ENCODE measurements at places on chromosomes 16 and 17.

- no peak for DNase-seq
Measured at GRCh38 chr16:65576631-65577030, 454.8 kb upstream of the CDH11 start.

- DNase-seq = no peak
Measured at GRCh38 chr17:76467366-76467765, at the start of gene AANAT. TSS of gene AANAT (plus strand) at chr17:76467603. CDS start at chr17:76468747, 1,144 bp downstream.

- DNase-seq = no peak
Measured at GRCh38 chr16:10552281-10552680, 28.1 kb downstream of the EMP2 start.

GRCh38 chr16:30437511-30438046, 7.7 kb upstream of the DCTPP1 start:
- peak; percentile 93 for DNase-seq

DNA sequence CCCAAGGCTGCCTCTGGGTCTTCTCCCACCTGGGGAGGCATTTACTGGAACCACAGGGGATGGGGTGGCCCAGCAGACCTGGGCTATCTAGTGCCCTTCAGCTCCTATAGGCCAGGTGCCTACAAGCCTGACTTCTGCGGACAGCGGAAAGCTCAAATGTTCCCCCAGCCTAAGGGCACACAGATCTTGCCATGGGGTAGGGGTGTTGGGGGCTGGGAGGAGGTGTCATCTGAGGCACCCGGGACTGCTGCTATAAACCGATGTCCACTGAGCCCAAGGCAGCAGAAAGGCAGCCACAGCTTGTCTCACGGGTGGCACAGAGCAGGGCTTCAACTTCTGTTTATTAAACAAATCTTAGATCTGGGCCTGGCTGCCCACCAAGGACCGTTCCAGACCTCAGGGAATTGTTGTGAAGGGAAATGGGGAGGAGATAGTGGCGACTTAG, 3.6 kb downstream of the MYO1C start:
- DNase-seq = no peak

GRCh38 chr16:56998352-56998751, 9.0 kb downstream of the NLRC5 start:
- DNase-seq = no peak

GRCh38 chr17:63911657-63912100, 621 bp upstream of the CSHL1 start:
- DNase-seq = no peak

GRCh38 chr17:19464031-19465026, 53.3 kb downstream of the RNF112 start:
- no peak for DNase-seq

DNA sequence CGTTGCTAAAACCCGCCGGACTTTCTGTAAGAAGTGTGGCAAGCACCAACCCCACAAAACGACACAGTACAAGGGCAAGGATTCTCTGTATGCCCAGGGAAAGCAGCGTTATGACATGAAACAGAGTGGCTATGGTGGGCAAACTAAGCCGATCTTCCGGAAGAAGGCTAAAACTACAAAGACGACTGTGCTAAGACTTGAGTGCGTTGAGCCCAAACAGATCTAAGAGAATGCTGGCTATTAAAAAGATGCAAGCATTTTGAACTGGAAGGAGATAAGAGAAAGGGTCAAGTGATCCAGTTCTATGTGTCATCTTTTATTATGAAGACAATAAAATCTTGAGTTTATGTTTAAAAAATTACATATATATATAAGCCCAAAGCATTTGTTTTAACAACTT, 20.3 kb downstream of the HELZ start:
- DNase-seq = no peak

GRCh38 chr17:5181509-5182305, 10.0 kb downstream of the ZNF594 start:
- DNase-seq = no peak

DNA sequence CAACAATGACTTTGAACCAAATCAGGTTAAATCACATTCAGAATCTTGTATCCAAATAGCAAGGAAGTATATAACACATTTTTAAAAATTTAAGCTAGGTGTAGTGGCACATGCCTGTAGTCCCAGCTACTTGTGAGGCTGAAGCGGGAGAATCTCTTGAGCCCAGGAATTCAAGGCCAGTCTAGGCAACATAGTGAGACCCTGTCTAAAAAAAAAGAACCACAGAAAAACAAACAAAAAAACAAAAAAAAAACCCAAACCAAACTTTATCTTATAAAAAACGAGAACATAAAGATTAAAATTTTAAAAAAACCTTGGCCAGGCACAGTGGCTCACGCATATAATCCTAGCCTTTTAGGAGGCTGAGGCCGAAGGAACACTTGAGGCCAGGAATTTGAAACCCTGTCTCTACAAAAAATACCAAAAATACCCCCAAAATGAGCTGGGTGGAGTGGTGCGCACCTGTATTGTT, 11.6 kb downstream of the SUPT4H1 start:
- no peak for DNase-seq

GRCh38 chr17:46001390-46002310, 2.6 kb downstream of the STH start:
- DNase-seq = no peak

DNA sequence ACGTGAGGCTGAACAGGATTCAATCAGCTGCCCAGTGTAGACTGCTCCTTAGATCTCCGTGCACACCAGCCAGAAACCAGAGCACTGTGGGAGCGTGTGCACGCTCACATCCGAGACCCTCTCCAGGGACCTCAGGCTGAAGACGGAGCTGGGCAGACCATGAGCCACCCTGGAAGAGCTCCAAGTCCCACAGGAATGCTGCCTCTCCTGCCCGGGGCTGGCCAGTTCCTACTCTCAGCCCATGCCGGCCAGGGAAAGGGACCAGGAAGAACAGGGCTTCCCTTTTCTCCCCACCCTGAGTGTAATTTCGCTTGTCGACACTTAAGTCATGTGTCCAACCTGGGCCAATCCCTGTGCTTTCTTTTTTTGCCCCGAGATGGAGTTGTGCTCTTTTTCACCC, 6.9 kb downstream of the ALYREF start:
- DNase-seq = no peak

DNA sequence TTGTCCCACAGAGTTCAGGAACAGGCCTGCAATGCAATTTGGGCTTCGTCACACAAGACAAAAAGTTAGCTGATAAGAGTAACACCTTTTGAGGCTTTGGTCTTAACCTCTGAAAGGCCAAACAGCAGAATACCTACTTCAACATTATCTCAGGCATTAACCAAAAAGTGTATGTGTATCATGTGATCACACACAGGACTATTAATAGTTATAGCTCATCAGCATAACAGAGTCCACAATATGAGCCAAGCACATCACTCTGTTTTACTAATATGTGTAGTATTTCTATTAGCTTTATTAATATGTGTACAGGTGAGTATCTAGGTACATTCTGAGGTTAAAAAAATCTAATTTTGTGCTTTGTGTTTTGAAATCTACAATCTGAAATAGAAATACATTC, 30.8 kb downstream of the MYO1D start:
- no peak for DNase-seq

DNA sequence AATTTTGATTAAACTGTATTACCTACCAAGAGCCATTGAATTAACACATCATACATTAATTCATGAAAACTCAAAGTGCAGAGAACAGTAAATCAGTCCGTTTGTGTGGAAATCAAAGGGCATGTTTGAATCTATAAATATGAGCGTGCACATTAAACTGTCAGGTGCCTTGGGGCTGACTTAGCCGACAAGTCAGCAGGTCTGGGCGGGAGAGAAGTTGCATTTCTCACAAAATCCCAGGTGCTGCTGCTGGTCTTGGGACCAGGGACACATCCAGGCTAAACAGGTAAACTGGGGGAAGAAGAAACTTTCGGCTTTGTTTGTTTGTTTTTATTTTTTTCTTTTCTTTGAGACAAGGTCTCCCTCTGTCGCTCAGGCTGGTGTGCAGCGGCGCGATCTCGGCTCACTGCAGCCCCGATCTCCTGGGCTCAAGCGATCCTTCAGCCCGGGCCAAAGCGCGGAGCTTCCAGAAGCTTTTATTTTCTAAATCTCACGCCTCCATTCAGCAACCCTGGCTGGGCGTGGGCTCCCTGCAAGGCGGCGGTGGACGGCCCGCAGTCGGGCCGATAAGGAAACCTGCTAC, 213.9 kb downstream of the MRTFB start:
- DNase-seq = peak; percentile 55

DNA sequence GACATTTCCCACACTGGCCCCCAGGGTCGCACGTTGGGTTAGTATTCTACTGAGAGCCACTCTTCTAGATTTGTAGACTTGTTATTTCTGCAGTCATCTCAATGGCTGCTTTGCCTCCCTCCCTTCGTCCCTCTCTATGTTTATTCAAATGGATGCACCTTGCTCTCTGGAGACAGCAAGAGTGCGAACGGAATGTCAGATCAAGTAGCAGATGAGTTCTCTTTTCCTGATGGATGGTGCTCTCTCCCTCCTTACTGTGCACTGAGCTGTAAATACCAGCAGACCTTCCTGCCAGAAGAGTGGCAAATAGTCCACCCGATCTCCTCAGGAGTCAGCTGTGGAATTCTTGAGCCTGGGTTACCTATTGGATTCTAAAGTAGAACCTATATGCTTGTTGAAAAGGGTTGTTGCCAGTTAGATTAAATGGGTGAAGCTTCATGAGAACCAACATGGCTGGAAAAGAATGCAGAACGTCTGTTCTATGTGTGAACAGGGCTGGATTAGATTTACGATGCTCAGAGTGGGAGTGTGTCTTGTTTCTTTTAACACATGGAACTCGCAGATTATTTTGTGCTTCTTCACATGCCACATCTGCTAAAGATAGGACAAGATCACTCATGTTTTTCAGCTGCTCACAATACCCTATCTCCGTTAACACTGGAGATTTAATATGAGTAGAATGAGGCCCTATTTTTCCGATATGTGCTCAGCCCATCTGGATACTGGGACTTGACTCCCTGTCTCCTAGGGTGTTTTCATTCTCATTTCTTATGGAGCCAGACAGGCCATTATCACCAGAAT, 6.1 kb downstream of the GNAO1 start:
- no peak for DNase-seq

DNA sequence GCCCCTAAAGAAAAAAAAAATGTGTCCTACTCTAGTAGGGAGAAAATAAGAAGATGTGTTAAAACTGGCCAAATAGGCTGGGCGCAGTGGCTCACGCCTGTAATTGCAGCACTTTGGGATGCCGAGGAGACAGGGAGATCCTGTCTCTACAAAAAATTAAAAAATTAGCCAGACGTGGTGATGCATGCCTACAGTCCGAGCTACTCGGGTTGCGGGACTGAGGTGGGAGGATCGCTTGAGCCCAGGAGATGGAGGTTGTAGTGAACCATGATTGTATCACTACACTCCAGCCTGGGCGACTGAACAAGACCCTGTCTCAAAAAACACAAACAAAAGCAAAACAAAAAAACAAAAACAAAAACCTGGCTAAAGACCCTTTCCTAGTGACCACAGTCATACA, 15.9 kb downstream of the ZFHX3 start:
- DNase-seq = no peak

DNA sequence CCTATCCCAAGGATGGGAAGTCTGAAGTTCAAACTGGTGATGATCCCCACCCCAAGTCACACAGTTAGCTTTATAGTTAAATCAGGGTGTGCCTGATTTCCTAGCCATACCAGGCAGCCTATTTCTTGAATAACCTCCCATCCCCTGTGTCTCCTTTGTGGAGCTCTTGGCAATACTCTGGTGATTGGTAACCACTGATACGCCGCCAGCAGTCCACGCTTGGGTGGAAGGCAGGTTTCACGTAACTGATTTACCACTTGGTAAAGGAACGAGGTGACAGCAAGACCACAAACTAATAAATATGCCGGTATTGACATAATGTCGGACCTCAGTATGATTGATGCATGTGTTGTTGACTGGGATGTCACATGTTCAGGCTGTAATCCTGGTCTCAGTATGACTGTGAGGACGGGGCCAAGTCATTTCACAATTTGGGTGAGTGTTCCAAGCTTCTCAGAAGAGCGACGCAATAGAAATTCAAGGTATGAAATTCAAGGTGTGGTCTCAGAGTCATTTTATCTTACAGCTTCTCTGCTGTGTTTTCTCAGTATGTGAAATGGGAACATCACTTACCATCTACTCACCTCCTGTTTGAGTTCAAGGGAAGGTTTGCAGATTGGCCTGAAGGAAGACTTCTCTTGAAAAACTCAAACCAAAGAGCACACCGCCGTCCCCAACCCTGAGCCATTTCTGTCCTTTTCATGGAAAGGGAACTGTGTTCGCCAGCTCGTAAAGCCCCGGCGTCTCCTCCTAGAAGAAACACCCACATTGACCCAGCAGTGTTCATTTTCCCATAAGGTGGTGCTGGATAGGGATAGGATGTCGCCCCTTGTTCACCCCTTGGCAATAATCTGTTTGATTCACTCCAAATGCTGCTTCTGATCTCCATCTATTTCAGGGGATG, 678.9 kb downstream of the WWOX start:
- no peak for DNase-seq

GRCh38 chr17:41793784-41794539, 7.5 kb upstream of the JUP start:
- DNase-seq = no peak

DNA sequence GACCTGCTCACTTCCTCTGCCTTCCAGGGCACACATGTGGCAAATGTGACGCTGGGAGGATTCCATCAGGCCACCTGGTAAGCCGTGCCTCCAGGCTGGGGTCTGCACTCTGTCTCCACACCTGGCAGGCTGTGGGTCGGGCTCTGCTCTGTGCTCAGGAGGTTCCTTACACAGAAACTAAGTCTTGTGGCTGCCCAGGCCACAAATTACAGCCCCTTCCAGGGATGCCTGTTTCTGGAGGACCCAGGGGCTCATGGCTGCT, 58.2 kb downstream of the RMI2 start:
- no peak for DNase-seq

DNA sequence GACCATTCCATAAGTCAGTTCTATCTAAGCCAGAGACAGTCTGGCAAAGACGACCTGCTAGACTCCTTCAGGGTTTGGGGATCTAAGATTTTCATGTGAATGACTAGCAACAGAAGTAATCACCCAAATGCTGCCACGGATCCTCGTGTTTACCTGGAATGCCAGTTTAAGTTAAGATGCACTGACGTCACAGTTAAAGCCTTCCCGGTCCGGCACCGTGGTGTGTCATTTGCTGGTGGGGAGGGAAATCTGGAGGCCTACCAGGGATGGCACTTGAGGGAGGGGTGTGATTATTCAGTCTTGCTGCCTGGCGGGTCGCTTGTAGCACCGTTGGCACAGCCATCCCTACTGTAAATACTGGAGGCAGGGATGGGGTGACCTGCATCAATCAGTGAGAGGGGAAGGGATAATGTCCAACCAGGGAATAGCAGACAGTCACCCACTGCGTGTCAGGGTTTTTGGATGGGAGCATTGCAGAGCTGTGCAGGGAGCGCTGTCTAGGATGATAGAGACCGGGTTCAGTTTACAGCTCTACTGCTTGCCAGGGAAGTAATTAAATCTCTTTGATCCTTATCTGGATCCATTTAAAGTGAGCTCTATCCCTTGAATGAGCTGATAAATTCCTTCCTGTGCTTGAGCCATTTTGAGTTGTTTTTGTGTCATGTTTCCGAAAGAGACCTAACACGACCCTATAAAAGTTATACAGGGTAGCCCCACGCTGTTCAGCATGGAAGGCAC, 764.7 kb upstream of the EEF2KMT start:
- no peak for DNase-seq
